ENCODE measurements at places on chromosomes 2 and 18.
A peak's percentile ranks its signal among the peaks of the same experiment; 100 is the strongest.

- DNase-seq, result peak; percentile 34
Measured at GRCh38 chr18:58195278-58195765, 151.3 kb downstream of the NEDD4L start.

- no peak for DNase-seq
Measured at GRCh38 chr2:177545981-177546585, 153.5 kb downstream of the AGPS start.

GRCh38 chr2:42762823-42763804 is 821 bp downstream of the OXER1 start:
- DNase-seq, result no peak

GRCh38 chr2:235990344-235990743 is 177.8 kb downstream of the GBX2 start:
- no peak for DNase-seq

DNA sequence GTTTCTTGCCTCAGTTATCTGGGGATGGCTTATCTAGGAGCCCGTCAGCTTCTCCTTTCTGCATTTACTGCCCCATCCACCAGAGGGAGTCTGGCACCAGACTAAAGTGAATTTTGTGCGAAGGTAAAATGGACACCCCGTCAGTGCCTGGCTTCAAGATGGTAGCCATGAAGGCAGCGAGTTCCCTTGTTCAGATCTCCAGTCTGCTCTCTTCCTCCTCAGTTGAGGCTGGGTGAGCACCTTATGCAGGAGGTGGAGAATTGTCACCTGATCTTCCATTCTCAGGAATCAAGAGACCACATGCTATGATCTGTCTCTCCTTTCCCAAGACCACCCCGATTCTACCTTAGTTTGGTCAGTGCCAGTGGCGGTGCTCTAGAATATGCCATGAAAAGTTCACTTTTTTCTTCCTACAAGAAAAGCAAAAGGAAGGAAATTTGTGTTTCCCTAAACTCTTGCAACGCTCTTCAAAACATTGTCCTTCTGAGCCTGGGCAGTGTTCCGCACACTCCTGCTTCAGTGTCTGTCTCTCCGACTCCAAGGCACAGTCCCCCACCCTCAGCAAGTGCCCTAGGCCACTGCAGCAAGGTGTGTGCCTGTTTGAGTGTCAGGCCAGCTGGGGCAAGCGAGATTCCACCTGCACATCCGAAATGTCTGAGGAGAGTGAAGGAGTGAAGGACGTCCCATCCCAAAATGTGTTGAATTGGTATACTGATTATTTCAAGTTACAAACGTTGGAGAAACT is 168.6 kb downstream of the SS18 start:
- DNase-seq, result peak; percentile 23

DNA sequence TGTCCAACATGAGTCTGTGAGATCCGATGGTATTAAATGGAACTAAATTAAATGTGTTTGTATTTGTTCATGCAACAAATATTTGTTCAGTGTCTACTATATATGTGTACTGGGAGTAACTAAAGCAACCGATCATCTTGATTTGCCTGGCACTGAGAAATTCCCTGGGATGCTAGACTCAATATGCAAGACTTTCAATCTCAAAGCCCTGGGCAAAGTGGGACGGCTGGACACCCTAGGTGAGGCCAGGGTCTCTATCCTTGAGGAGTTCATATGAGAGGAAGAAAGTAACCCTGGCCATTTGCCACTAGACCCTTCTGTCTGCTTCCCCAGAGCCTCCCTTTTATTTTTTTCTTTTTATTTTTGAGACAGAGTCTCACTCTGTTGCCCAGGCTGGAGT is 44.0 kb upstream of the HPCAL1 start:
- DNase-seq, result no peak

DNA sequence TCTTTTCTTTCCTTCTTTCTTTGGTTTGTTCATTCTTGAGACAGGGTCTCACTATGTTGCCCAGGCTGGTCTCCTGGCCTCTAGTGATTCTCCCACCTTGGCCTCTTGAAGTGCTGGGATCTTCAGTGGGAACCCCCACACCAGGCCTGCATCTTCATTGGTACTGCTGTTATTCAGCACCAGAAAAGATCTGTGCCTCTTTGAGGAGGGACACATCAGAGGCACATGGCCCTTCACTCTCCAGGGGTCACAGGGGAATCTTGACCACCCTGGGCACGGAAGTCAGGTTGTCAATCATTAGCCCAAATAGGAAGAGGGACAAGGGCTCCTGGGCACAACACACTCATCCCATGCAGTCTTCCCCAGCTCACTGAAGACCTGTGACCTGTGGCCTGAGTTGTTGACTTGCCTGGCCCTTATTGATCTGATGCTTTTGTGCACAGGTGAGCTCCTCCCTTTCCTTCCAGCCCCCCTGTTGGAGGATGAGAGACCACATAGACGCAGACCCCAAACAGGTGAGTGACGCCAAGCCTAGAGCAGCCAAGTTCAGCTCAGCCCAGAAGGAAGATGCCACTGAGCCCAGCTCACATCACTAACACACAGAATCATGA is 33.0 kb upstream of the ODC1 start:
- no peak for DNase-seq

DNA sequence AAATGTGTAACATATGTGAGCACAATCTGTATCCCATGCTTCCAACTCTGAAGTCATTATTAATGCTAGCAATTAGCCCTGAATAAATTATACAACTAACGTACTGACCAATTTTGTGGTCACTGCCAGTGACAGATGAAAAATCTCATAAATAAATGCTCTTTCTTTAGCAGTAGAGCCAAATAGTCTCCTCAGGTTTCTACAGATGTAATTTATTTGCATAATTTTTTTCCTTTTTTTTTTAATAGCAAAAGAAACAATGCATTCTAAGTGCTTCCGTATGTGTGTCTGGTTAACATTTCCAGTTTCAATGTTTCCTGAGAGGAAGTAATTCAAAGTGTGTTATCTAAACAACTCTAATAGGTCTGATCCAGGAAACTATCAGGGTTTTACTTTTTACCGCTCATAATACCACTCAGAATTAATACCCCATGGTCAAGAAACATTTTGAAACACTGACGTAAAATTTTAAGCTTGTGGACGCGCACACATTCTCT is 108.4 kb downstream of the MEP1B start:
- DNase-seq, result no peak

GRCh38 chr18:21991081-21991534 is 178.3 kb upstream of the GATA6 start:
- DNase-seq, result no peak

GRCh38 chr2:192499476-192499875 is 304.7 kb upstream of the TMEFF2 start:
- no peak for DNase-seq

DNA sequence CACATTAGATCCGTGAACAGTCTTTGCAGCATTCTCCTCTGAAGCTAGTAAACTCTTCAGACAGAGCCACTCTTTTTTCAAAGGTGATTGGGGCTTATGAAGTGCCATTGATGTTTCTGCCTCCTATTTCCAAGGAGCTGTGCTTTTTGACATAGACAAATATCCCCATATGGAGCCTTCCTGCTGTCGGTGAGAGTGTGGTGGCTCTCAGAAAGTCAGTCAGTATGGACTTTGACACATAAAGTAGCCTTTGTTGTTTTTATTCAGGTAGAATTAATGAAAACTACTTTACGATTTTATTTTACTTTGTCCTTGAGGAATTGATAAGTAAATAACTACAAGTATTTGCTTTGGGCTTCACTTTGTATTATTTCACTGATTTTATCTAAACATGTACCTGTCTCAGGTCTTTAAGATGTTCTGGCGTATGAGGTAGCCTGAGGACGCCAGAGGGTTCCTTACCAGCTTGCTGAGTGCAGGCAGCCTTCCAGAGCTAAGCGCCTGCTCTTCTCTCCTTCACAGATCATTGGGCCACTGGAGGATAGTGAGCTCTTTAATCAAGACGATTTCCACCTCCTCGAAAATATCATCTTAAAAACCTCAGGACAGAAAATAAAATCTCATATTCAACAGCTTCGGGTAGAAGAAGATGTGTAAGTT is 69.7 kb downstream of the UGGT1 start:
- DNase-seq, result no peak

GRCh38 chr18:36185901-36186460 is 1.3 kb upstream of the MOCOS start:
- DNase-seq, result no peak

- DNase-seq, result no peak
Measured at GRCh38 chr2:109711230-109712122, 82.6 kb upstream of the RGPD5 start.

DNA sequence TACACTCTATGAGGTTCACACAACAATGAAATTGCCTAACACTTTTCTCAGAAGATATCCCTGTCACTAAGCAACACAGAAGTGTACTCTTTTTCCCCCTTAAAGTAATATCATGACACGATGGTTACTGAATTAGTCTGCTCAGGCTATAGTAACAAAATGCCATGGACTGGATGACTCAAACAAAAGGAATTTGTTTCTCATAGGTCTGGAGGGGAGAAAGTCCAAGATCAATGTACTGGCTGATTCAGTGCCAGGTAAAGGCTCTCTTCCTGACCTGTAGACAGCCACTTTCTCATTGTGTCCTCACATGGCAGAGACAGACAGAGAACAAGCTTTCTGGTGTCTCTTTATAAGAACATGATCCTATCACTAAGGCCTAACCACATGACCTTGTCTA is 211.9 kb downstream of the RBM43 start:
- no peak for DNase-seq

GRCh38 chr18:45059695-45060094 is 379.0 kb downstream of the SETBP1 start:
- DNase-seq, result no peak

- DNase-seq, result no peak
Measured at GRCh38 chr2:111028720-111029119, 92.0 kb upstream of the BCL2L11 start.

DNA sequence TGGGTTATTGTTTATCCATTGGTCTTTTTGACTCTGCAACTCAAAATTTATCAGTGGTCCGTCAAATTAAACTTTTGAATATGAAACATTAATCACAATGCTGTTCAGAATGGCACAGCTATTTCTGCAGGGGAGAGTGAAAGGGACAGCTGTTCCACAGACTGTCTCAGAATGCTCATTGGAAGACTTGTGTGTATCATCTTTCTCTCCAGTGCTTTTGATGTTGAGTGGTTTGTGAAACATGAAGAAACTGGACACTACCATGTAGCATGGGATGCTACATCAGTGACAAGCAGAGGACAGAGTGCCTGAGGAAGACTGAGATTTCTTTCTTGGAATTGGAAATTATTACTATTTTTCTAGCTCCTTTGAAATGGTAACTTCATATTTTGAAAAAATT is 115.7 kb downstream of the PLCL1 start:
- no peak for DNase-seq

DNA sequence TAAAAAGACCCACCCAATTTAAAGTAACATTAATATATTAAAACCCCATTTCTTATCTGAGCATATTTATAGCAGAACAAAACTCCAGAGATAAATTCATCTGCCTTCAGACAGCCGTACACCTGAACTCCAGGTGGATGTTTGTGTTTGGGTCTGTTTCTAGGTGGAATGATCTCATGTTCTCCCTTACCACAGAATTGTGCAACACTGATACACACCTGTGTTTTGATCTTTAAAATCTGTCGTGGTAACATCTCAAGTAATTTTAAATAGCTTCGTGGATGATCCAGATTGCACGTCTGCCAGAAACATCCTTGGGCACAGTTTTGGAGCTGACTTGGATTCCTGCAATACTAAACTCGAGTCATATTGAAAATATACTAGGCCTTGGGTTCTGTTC is 207.5 kb upstream of the FOSL2 start:
- no peak for DNase-seq

GRCh38 chr2:164967781-164968228 is 12.5 kb upstream of the SLC38A11 start:
- no peak for DNase-seq

GRCh38 chr2:128279786-128280157 is 38.9 kb downstream of the HS6ST1 start:
- no peak for DNase-seq

DNA sequence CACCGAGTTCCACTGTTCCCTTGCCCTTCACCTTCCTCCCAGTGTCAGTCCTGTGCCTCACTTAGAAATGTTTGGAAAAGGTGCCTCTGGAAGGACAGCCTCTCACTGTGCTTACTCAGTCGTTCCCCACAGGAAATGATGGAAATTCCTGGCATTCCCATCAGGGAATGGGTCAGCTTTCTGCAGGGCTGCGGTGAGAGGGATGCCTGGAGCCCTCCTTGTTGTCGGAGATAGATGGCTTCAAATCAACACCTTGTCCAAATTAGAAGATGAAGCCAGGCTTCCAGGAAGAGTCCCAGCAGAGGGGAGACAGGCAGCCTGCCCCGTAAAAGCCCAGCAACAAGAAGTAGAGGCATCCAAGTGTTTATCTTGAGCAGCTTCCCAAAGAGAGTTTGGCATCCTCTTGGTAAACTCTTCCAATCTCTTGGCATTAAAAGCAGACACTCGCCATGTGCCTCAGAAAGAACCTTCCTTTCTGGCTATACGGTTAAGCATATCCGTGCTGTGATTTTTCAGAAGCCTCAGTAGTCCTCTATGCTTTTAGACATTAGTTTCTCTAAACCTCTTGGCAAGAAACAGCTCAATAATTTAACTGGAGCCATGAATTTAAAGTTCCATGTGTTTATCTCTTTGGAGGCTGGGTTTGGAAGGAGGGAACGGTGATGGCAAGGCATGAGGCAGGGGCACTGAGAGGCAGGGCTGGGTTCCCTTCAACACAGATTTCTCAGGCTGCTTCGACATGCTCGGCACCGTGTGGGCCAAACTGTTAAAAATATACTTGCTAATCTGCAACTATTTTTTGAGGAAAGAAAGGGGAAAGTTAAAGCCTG is 25.1 kb downstream of the COLEC12 start:
- no peak for DNase-seq

DNA sequence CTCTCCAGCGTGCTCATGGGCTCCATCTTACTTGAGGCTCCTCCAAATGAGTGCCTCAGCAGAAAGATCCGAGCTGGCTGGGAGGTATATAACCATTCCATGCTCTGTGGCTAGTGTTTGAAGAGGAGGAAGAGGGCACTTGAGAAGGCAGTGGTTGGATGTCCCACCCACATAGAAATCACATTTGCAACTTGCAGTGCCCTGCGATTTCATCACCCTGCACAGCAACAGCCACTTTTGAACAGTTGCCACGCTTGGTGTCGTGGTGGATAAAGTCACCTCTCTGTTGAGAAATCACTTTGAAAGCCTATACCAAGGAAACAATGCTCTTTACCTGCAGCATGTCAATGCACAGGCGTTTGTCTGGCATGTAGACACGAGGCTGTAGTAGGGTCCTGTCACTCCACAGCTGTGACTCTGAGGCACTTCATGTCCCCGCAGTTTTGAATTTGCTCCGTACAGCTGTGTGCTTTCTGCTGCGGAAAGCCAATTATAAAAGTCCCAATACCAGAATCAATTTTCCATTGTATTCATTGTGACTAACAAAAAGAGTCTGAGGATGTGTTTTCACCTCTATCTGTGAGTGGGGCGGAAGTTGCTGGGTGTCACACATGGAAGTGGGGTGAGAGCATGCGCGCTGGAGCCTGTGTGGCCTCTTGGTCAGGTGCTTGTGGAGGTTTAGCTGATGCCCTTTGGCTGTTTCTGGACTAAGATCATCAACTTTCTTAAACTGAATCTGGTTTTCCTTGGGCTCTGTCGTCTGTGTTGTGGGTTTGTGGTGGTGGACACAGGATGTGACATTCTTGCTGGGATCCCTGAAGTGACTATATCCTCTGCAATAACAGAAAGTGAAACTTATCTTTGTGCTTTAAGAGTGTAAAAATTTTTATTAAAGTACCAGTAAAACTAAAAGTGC is 2.8 kb downstream of the CNDP2 start:
- DNase-seq, result peak; percentile 46
